ENCODE measurements at places on chromosomes 2 and 18. TPM values are rescaled to one million over a fixed set of nuclear protein-coding genes. Genes with fewer than 3 reads are reported as not detected.

Gene TXNDC2
- total RNA-seq, result not detected

Gene TTN
- total RNA-seq, result 1,214 TPM

Gene CRYBA2
- total RNA-seq, result not detected

Gene VWC2L
- total RNA-seq, result 0.11 TPM

Gene RAPGEF4
- total RNA-seq, result 21.2 TPM

Gene PRKAG3
- not detected for total RNA-seq

Gene ZSWIM2
- not detected for total RNA-seq

Gene ABCG5
- not detected for total RNA-seq

Gene CCDC142
- 18.1 TPM for total RNA-seq

Gene TM4SF20
- not detected for total RNA-seq

Gene RESP18
- not detected for total RNA-seq

Gene SATB2
- total RNA-seq, result 1.4 TPM

All from cardiac muscle cell (in vitro differentiated cells and primary cell).